Activated CD8-positive, alpha-beta T cell treated with anti-CD3 and anti-CD28 coated beads for 36 hours (primary cell): ENCODE measurements at places on chromosomes 3 and 15. TPM values are rescaled to one million over a fixed set of nuclear protein-coding genes. Genes with fewer than 3 reads are reported as not detected.

DNA sequence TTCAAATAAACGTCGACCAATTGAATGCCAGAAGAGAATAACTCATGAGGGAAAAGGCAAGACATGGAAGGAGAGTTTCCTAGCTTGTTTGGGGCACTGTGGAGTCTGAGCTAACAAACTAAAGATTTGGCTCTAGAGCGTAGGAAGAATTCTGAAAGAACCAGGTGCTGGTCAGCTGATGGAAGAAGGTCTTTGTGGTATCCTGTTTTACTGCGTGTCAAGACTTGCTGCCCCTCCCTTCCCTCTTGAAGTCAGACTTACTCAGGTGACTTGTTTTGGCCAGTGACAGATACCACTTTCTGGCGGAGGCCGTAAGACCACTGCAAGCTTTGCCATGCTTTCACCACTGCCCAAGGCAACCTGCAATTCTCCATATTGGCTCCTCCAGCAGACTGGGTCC, 673 bp upstream of the HCLS1 start:
- DNase-seq = no peak

DNA sequence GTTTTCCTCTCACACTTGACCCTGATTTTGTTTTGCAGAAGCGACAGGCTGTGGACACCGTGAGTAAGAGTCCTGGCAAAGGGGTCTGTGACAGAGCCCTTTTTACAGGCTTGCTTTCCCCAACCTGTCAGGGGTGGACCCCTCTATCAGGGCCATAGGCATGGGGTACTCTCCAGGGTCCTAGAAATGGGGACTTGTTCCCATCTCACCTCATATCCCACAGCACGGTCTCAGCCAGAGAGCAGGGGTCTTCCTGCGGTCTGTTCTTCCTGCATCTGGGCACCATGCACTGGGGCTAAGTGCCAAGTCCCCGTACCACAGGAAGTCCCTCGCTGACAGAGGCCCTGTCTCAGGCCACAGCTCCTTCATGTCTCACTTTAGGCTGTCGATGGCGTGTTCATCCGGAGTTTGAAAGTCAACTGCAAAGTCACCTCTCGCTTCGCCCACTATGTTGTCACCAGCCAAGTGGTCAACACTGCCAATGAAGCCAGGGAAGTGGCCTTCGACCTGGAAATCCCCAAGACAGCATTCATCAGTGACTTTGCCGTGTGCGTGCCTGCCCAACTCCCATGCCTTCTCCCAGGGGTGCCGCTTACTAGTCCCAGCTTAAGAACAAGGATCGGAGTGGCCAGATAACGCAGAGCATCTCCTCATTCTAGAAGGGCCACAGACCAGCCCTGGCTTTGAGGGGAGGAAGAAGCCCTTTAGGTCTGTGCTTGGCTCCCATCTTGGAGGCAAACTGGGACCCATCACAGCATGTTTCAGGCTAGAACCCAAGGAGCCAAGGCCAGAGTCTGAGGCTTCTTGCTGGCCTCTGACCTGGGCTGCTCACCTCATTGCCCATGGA, 783 bp downstream of the ITIH1 start:
- DNase-seq = no peak

GRCh38 chr3:88987776-88988175, 119.6 kb upstream of the EPHA3 start:
- DNase-seq = no peak

DNA sequence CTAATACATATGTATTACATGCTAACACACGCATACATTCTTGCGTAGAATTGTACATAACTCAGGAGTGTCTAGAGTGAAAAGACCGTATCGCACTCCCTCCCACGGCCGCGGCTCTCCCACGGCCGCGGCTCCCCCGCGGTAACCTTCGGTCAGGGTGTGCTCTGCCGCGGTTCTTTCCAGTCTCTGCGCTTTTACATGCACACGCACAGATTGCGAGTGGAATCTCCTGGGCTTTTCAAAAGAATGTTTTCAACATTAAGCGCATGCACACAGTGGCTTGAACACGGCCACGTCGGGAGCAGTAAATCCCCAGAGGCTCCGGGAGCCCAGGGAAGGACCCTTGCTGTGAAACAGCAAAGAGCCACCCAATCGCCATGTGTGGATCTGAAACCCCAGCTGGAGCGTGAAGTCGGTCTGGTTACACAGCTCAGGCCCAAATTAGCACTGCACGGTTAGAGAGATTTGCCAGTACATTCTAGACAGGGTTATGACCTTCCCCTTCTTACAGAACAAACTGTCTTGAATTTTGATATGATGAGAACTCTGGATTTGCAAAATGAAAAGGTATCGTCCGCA, 805 bp upstream of the RGMA start:
- no peak for DNase-seq

GRCh38 chr3:82424031-82424339, 662.5 kb upstream of the GBE1 start:
- no peak for DNase-seq

DNA sequence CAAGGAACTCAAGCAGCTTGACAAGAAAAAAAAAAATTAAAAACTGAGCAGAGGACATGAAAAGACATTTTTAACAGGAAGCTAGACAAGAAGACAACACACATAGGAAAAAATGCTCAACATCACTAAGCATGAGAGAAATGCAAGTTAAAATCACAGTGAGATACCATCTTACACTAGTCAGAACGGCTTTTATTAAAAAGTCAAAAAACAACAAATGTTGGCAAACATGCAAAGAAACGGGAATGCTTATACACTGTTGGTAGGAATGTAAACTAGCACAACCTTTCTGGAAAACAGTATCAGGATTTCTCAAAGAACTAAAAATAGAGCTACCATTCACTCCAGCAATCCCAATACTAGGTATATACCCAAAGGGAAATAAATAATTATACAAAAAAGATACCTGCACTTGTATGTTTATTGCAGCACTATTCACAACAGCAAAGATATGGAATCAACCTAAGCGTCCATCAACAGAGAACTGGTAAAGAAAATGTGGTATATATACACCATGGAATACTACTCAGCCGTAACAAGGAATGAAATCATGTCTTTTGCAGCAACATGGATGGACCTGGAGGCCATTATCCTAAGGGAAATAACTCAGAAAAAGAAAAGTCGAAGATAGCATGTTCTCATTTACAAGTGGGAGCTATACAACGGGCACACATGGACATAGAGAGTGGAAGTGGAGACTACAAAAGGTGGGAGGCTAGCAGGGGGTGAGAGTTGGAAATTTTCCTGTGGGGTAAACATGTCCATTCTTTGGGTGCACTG, 5.2 kb downstream of the GOLIM4 start:
- DNase-seq = no peak

GRCh38 chr15:66944121-66944520, 121.3 kb upstream of the SMAD3 start:
- no peak for DNase-seq

DNA sequence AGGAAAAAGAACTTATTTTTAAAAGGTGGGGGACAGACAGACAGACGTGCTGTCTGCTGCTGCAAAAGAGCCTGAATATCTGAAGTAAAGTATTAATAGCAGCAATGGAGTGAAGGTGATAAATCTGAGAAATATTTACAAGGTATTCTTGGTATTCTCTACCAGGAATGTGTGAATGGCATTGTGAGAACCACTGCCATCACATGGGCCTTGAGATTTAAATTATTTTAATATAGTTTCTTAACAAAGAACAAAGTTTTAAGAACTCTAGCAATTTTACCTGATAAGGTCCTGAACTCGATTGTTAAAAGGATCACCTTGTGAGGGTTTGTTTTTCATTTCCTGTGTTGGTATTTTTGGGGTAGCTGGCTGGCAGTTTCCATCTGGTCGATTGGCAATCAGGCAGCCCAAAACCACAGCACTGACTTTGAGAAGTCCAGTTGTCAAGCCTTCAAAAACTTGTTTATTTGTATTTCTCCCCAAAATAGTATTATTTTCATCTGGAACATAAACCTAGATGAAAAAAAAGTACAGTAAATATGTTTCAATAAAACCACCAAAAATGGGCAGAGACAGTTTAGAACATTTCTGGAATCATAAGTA, 97.3 kb downstream of the ISL2 start:
- DNase-seq = no peak

- DNase-seq = no peak
Observed at GRCh38 chr3:44896440-44896839, 22.0 kb downstream of the TGM4 start.

DNA sequence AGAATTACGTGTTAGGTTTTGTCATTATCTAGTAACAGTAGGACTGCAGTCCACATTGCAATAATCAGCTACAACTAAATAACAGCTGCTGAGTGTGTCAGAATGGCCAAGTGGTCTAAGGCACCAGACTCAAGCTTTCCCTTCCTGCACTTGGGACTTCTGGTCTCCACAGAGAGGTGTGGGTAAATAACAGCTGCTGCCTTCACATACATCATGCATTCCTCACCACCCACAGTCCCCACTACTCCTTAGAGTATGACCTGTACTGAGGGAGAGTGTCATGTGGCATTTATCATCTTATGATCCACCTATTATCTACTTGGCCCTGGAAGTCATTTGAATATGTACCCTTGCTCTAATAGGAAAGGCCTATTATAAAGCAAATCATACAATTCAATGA, 22.2 kb upstream of the ZMAT3 start:
- DNase-seq = no peak

GRCh38 chr3:105747060-105747541, 121.7 kb downstream of the CBLB start:
- DNase-seq = no peak

GRCh38 chr3:171811295-171811912, 1.1 kb upstream of the PLD1 start:
- DNase-seq = no peak

Gene IL17RD
- total RNA-seq = not detected

Gene CRYGS
- total RNA-seq = 1.4 TPM

Gene CHRNA3
- not detected for total RNA-seq

Gene GOLGA6D
- total RNA-seq = not detected

Gene C15orf61
- 7.8 TPM for total RNA-seq
